ENCODE measurements at places on chromosomes 6 and 20. TPM values are rescaled to one million over a fixed set of nuclear protein-coding genes. Genes with fewer than 3 reads are reported as not detected.
A peak's percentile ranks its signal among the peaks of the same experiment; 100 is the strongest.

Gene CST2
- total RNA-seq, result not detected

- DNase-seq, result no peak
Observed at GRCh38 chr20:57198132-57199072, 68.0 kb downstream of the BMP7 start.

DNA sequence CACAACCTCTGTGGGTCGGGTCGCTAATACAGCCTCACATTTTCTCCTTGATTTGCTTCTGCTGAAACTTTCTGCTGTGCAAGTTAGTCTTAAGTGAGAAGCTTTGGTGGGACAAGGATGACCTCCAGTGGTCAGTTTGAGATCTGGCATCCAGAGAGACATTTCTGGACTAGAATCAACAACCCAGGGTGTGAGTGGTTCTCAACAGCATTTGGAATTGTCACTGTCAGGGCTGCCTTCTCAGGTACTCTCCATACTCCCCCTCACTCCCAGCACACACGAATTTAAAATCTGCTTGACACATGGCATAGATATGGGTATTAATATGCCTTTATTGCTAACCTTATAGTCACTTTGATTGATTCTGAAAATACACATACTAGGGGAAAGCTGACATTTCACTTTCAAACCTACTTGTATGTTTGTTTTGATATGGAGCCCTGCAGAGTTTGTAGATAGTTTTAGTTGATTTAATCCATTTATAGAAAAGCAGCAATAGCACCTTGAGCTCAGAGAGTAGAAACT lies 13.2 kb downstream of the OTOR start:
- peak; percentile 45 for DNase-seq

Gene PRSS35
- 0.06 TPM for total RNA-seq

- DNase-seq, result no peak
Observed at GRCh38 chr20:5807431-5807830, 57.2 kb downstream of the SHLD1 start.

GRCh38 chr6:75563032-75563431 lies 38.6 kb upstream of the SENP6 start:
- peak; percentile 7 for DNase-seq

Gene CRYBG1
- total RNA-seq, result 10.3 TPM

DNA sequence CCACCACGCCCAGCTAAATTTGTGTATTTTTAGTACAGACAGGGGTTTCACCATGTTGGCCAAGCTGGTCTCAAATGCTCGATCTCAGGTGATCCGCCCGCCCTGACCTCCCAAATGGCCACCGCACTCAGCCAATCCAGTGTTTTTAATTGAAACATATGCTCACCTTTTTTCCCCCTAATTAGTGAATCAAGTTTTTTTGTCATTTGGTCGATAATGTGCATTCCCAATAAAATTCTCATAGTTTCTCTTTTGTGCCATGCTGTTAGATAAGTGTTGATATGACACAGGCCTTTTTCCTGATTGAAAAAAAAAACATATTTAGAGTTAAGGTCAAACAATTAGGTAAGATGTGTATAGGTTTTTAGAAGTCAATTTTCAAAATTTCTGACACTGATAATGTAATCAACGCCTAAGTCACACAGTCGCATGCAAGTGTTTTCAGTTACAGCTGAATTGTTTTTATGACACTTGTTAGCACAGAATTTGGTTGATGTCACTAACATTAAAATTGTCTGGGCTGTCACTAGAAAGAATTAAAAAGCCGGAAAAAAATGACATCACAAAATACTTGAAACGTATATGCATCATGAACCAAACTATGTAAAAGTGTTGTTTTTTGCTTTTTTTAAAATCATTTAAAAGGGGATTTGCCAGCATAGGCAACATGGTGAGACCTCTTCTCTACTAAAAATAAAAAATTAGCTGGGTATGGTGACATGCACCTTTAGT lies 21.9 kb downstream of the ZNF217 start:
- DNase-seq, result no peak

DNA sequence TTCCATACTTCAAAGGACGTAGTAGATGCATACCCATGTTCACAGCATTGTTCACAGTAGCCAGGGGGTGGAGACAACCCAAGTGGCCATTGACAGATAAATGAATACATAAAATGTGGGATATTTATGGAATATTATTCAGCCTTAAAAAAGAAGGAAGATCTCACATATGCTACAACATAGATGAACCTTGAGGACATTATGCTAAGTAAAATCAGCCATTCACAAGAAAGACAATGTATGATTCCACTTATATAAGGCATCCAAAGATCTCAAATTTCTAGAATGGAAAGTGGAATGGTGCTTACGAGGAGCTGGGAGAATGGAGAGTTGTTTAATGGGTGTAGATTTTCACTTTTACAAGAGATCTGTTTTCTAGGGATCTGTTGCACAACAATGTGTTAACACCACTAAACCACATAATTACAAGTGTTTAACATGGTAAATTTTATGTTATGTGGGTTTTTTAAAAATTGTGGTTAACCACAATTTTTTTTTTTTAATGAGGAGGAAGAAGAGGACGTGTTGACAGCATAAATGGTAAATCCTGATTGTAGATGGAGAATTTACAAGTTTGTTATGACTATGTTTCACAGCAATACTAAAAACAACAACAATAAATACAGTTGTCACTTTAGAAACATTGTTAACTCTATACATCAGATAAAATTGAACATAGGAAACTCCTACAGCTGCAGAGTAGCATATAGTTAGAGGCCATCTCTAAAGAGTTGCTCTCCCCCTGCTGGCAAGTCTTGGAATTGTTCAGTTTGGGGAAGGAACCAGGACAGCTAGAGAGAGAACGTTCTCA lies 41.6 kb downstream of the CCN2 start:
- DNase-seq, result no peak

GRCh38 chr6:159892053-159892452 lies 1.3 kb downstream of the MAS1 start:
- no peak for DNase-seq

Gene C20orf202
- not detected for total RNA-seq

DNA sequence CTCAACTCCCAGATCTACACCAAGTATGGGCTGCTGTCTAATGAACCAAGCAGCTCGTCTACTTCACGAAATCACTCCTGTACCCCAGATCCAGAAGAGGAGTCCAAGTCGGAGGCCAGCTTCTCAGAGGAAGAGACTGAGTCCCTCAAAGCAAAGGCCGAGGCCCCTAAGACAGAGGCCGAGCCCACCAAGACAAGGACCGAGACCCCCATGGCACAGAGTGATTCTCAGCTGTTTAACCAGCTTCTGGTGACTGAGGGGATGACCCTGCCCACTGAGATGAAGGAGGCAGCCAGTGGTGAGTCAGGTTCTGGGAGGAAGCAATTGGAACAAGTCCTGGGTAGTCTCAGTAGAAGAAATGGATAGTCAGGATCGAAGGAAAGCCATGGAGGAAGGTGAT lies 5.8 kb downstream of the CUL9 start:
- DNase-seq, result no peak

GRCh38 chr6:42848700-42849099 lies 30.7 kb upstream of the RPL7L1 start:
- DNase-seq, result no peak

Gene ARHGAP40
- total RNA-seq, result 5.6 TPM

DNA sequence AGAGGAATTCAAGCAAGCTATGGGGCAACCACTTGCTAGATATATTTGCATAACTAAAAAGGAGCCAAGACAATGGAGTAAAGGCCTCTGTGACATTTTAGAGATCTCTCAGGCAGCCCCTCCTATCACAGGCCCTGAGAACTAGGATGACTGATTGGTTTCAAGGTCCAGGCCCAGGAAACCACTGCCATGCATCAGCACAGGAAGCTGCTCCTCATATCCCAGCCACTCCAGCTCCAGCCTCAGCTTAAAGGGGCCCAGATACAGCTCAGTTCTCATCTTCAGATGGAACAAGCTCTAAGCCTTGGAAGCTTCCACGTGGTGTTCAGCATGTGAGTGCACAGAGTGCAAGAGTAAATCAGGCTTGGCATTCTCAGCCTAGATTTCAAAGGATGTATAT lies 21.1 kb upstream of the THBS2 start:
- no peak for DNase-seq

DNA sequence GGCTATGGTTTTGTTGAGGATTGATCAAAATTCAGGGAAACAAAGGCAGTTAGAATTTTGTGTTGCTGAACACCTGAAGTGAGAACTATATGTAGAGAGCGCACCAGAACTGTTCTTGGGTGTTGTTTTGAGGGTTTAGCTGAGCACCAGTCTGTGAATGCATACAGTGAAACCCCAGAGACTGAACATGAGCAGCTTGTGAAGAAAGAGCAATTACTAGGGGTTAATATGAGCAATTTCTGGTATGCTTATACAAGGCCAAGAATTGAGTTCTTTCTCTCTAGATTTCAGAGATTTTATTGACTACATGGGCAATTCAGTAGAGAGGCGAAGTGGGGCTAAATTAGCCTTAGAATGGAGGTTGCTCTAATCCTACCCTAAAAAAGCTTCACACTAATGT lies 93.9 kb downstream of the CD2AP start:
- DNase-seq, result no peak

DNA sequence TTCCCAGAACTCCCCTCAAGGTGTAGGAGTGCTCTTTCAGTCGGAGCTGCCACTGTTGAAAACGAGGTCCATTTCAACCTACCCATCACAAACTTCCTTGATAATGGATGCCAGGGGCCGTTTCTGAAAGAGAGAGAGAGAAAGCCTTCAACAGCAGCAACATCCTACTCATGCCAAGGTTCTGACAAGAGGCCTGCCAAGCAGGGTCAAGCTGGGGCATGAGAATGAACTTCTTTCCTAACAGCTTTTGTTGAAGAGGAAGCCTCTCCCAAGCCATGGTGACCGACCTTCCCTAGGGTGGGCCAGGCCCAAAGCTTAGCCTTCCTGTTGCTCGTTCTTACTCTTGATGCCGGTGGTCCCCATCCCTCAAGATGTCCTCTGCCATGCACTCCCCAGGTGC lies 12.4 kb downstream of the ELMO2 start:
- no peak for DNase-seq

Gene HLA-DQA2
- total RNA-seq, result not detected

- DNase-seq, result no peak
Observed at GRCh38 chr6:149806127-149806526, 56.6 kb downstream of the PCMT1 start.

DNA sequence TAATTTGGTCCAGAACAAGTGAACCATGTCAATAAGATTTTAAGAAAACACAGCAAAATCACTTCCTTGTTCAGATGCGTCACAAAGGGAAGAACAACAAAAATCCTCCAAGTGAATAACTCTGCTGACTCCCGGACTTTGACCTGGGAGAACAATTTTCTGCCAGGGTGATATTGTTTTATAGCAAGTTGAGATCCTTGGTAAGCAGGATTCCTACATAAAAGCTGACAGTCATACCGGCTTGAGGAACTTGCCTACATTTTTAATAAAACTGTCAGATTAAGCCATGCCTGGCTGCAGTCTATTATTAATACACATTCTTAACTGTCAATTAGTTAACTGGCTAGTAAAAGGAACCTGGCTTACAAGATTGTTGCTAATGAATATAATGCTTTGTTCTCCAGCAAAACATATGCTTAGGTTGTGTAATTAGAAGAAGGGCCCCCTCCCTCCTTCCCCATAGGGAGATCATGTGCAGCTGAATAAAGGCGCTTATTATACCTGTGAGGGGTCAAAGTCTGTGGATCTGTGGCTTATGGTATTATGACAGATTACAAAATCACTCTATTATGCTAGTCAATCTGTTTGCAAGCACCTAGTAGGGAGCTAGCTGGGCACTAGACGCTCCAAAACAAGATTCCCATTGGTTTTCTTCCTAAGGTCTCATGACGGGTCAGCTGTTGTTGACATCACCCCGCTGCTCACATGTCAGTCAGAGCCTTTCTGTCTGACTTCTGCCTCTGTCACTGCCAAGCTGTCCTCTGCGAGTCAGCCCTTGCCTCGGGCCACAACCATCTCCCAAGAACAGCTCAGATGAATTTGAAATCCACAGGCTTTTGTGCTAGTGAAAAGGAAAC lies 44.6 kb upstream of the SEC63 start:
- DNase-seq, result peak; percentile 86

Gene GNMT
- not detected for total RNA-seq

Gene LY6G6C
- not detected for total RNA-seq

DNA sequence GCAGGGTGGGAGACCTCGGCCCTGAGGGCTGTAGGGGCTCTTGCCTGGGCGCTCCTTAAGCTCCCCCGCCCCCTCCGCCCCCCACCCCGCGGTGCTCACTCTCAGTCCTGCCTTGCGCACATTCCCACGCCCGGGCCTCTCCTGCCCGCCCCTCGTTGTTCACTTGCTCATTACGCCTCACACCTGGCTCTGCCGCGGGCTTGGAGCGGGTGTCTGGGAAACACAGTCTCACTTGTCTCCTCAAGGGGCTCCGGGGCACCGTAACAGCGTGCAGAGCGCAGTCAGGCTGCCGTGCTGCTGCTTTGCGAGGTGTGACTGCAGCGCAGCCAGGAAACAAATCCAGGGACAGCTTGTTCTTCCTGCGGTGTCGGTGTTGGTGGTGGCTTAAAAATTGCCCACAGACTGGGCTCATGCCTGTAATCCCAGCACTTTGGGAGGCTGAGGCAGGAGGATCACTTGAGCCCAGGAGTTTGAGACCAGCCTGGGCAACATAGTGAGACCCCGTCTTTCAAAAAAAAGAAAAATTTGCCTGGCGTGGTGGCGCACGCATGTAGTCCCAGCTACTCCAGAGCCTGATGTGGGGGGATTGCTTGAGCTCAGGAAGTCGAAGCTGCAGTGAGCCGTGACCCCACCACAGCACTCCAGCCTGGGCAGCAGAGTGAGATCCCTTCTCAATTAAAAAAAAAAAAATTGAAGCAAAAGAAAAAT lies 4.6 kb downstream of the NPBWR2 start:
- DNase-seq, result no peak

GRCh38 chr6:150601439-150601838 lies 1.8 kb downstream of the PLEKHG1 start:
- DNase-seq, result no peak

Gene MEI4
- 0.06 TPM for total RNA-seq

Gene DEFB132
- total RNA-seq, result not detected

Gene CEP43
- 20.6 TPM for total RNA-seq

Gene HTR1B
- 0.43 TPM for total RNA-seq

DNA sequence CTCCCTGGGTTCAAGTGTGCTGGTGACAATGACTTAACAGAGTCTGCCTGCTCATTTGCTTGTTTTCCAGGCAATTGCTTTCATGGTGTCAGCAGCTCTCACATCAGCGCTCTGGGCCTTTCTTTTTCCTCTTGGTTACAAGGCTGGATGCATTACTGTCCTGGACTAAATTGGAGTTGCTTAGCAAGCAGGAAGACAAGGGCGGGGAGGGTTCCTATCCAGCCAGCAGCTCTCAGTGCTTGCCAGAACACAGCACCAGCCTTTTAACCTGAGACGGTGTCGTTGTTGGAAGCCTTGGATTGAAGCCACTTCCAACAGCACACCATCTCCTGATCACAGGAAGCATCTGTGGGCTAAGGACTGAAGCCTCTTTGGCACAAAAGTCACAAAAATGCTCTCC lies 606.9 kb downstream of the CDH26 start:
- DNase-seq, result no peak

Gene CYP39A1
- 1.3 TPM for total RNA-seq
